ENCODE measurements at places on chromosomes 11 and 22. TPM values are rescaled to one million over a fixed set of nuclear protein-coding genes. Genes with fewer than 3 reads are reported as not detected.

The SERPING1 gene
- total RNA-seq, result 181 TPM

The PIH1D2 gene
- 1.6 TPM for total RNA-seq

The CNGA4 gene
- not detected for total RNA-seq

The VPREB3 gene
- 0.40 TPM for total RNA-seq

The ESAM gene
- 31.2 TPM for total RNA-seq

All from right cardiac atrium (tissue), 5 donors.